ENCODE measurements at places on chromosomes 5 and 9. TPM values are rescaled to one million over a fixed set of nuclear protein-coding genes. Genes with fewer than 3 reads are reported as not detected.

- DNase-seq = peak; percentile 40
Observed at GRCh38 chr5:127072861-127073846, at the start of gene C5orf63. Gene C5orf63 (minus strand): TSS chr5:127073502. CDS start chr5:127058995, 14,507 bp downstream.

PCDHGA7 gene
- 10.0 TPM for total RNA-seq

- DNase-seq = no peak
Observed at GRCh38 chr5:146428658-146429057, 18.5 kb upstream of the TCERG1 start.

GRCh38 chr5:116409591-116410296 is 164.9 kb downstream of the SEMA6A start:
- DNase-seq = no peak

DNA sequence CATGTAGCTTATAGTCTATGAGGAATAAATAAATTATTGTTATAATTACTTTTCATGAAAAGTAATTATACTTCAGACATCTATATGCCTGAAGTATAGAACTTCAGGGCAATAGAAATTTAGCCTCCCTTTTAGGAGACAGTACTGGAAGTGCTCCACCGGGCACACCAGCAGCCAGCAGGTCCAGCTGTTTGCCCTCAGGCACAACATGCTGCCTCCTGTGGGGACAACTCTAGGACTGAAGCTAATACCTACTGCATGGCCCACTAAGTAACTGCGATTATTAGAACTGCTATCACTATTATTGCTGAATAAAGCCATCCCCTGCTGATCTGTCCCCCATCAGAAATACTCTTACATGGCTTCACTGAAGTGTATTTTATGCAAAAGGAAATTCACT is 329.6 kb downstream of the MED10 start:
- no peak for DNase-seq

DNA sequence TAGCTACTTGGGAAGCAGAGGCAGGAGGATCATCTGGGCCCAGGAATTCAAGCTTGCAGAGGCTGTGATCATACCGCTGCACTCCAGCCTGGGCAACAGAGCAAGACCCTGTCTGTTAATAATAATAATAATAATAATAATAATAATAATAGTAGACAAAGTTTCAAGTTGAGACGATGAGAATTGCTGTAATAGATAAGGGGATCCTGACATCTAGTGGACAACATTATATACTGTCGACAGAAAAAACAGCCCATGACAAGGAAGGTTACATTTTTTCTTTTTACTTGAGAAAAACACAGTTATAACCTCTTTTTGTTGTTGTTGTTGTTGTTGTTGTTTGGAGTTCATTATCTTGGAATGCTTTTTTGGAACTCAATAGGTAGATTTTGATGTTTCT is 35.3 kb downstream of the NDFIP1 start:
- no peak for DNase-seq

STPG3 gene
- not detected for total RNA-seq

- no peak for DNase-seq
Observed at GRCh38 chr9:130239363-130239695, 26.2 kb upstream of the HMCN2 start.

GRCh38 chr5:10642367-10642766 is 78.5 kb downstream of the ANKRD33B start:
- no peak for DNase-seq

DNA sequence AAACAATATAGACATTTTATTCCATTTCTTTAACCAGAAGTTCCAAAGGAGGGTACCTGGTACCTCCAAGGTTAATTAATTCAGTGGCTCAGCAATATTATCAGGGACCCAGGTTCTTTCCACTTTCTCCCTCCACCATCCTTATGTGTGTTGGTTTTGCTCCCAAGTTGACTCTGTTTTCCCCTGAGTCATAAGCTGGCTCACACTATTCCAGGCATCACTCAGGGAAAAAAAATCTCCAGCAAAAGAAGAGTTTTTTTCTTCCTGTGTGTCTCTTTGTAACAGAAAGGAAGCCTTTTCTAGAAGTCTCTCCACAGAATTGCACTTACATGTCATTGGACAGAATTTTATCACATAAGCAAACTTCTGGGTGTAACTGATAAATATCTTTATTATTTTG is 31.2 kb upstream of the GALNT10 start:
- DNase-seq = no peak

GRCh38 chr9:94908011-94908563 is 181.6 kb downstream of the AOPEP start:
- DNase-seq = no peak

PRR16 gene
- 2.2 TPM for total RNA-seq

GABRB2 gene
- total RNA-seq = 10.1 TPM

All from uterus (tissue), 4 donors.